ENCODE measurements at places on chromosomes 5 and 9. TPM values are rescaled to one million over a fixed set of nuclear protein-coding genes. Genes with fewer than 3 reads are reported as not detected.

DNA sequence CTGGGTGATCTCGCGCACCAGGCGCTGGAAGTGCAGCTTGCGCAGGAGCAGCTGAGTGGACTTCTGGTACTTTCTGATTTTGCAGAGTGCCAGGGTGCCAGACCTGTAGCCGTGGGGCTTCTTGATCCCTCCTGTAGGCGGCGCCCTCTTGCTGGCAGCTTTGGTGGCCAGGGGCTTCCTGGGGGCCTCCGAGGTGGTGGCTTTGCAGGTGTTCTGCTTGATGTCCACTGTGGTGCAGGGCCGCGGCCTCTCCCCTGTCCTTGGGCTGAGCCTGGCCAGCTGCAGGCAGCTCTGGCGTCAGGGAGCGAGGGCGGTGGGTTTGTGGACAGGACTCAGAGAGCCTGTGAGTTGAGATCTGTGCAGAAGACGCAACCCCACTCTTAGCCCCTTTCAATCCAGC, 36.1 kb downstream of the TAF11L14 start:
- no peaks in the 10 kb centered on the region for H3K4me1 ChIP-seq
- no peaks in the 10 kb centered on the region for H3K36me3 ChIP-seq
- H3K27me3 ChIP-seq = no peaks in the 10 kb centered on the region
- no peak overlapping the region for H3K27ac ChIP-seq
- no peak for DNase-seq
- H3K4me3 ChIP-seq = no peak overlapping the region

GRCh38 chr9:14670718-14671117, 22.5 kb downstream of the ZDHHC21 start:
- H3K4me3 ChIP-seq = no peak overlapping the region
- no peak for DNase-seq
- peaks cover 17% of the 10 kb centered on the region for H3K36me3 ChIP-seq

DNA sequence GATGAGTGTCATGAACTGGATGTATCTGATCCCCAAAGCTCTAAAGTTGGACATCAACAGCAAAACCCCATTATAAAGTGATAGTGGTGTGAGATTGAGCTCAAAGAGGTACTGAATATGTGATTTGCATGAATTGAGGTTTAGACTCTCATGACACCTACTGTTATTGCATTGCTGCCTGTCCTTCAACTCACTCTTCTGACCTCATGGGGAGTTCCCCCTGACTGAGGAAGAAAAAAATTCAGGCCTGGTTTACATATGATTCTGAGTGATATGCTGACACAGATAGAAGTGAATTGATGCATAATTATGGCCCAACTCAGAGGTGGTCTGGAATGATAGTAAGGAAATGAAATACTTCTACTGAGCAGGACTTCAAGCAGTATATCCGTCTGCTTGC, 76.2 kb upstream of the CHD1 start:
- peaks cover 8% of the 10 kb centered on the region for H3K4me1 ChIP-seq
- H3K36me3 ChIP-seq = no peaks in the 10 kb centered on the region
- no peak overlapping the region for H3K27ac ChIP-seq
- no peaks in the 10 kb centered on the region for H3K27me3 ChIP-seq

DNA sequence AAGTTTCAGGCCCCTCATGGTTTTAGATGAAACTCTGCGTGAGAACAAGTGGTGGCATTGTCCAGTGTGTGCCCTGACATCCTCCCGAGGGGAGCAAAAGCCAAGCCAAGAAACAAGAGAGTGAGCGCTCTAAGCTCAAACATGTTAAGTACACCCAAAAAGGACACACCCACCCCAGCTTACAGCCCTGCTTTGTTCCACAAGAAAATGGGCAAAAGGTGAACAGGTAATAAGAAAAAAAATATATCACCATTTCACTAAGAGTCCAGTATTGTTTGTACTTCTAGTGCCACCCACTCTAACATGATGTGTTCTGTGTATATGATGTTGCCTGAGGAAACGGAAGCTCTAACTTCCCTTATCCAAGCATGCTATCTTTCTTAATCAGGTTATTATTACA, 278.2 kb downstream of the SLIT3 start:
- H3K36me3 ChIP-seq = no peaks in the 10 kb centered on the region
- DNase-seq = no peak
- no peak overlapping the region for H3K27ac ChIP-seq
- no peaks in the 10 kb centered on the region for H3K4me1 ChIP-seq

- no peak overlapping the region for H3K27ac ChIP-seq
- H3K36me3 ChIP-seq = no peaks in the 10 kb centered on the region
- DNase-seq = no peak
- no peak overlapping the region for H3K4me3 ChIP-seq
- no peaks in the 10 kb centered on the region for H3K4me1 ChIP-seq
- H3K27me3 ChIP-seq = no peaks in the 10 kb centered on the region
Measured at GRCh38 chr5:134053840-134054338, 49.1 kb upstream of the VDAC1 start.

DNA sequence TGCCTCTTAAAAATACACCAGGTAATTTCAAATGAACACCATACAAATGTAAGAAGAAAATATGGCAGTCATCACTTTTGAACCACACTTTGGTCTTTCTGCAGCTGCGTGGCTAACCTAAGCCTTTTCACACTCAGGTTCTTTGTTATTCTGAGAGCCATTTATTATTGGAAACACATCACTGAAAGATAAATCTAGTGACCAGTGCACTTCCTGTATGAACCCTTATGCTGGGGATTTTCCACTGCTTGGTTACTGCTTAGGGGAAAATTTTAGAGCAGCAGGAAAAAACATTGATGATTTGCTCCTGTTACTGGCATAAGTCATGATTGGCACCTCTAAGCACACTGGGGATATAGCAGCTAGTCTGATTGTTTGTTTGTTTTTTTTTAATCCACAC, 58.6 kb upstream of the RANBP3L start:
- no peaks in the 10 kb centered on the region for H3K4me1 ChIP-seq
- H3K27ac ChIP-seq = no peak overlapping the region
- H3K36me3 ChIP-seq = no peaks in the 10 kb centered on the region
- no peak overlapping the region for H3K4me3 ChIP-seq
- H3K27me3 ChIP-seq = no peaks in the 10 kb centered on the region

GRCh38 chr9:37922363-37923117, 18.6 kb upstream of the SLC25A51 start:
- peaks cover 22% of the 10 kb centered on the region for H3K4me1 ChIP-seq
- no peaks in the 10 kb centered on the region for H3K36me3 ChIP-seq
- H3K27ac ChIP-seq = peak overlapping the region; percentile 13

DNA sequence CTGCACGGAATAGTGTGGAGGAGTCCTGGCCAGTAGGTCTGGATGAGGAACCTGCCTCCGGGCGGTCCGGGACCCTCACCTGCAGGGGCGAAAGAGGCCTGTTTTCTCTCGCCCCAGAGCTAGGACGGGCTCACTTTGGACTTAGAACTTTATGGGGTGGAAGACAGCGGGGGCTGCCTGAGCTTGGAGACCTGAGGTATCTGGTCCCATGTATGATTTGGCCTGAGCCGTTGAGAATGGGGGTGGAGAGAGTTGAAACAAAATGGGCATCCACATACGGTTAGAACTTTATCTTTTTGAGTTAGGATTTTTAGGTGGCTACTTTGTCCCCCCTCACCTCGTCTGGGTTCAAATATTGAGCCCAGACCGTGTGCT, 681 bp upstream of the ETF1 start:
- no peaks in the 10 kb centered on the region for H3K27me3 ChIP-seq
- no peak for DNase-seq
- peaks cover 33% of the 10 kb centered on the region for H3K4me1 ChIP-seq

DNA sequence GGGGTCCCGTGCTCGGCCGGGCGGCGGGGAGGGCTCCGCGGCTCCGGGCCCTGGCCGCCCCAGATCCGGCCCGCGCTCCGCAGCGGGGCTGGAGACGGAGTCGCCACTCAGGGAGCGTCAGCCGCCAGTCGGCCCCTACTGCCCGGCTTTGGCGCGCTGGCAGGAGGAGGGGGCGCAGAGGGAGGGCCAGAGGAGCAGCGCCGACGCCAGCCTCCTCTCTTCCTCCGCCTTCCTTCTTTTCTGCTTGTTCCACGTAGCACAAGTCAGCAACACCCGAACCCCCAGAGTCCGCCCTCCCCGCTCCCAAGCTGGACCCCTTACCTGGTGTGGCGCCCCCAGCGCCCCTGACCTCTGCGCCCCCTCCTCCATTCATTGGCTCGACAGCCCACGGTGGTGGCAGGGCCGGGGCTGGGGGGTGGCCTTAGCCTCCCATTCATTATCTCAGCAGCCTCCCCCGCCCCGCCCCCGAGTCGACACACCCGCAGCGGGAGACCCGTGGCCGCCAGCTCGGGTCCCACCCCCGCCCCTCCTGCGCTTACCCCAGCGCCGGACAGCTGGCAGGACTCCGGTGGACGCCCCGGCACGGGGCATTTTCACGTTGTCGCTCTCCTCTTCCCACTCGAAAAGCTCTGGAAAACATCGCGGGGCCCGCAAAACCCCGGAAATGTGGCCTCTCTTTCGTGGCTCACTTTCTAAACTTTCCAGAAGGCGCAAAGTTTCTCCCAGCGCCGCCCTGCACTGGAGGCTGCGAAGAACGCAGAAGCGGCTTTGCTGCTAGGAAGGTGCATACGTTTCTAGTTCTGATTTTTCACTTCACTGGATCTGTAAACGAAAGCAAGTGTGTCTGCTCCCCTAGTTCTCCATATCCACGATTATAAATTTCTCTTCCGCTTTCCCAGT, at the start of gene LPAR1:
Gene LPAR1, minus strand, starts transcription at position 140 of the 900 bp plus-strand sequence. CDS start 66,353 bp downstream, outside the sequence.
- H3K4me1 ChIP-seq = no peaks in the 10 kb centered on the region
- H3K4me3 ChIP-seq = peak within 1 kb of the TSS; percentile 72
- H3K36me3 ChIP-seq = no peaks in the 10 kb centered on the region
- peak; percentile 87 for DNase-seq
- no peaks in the 10 kb centered on the region for H3K27me3 ChIP-seq

DNA sequence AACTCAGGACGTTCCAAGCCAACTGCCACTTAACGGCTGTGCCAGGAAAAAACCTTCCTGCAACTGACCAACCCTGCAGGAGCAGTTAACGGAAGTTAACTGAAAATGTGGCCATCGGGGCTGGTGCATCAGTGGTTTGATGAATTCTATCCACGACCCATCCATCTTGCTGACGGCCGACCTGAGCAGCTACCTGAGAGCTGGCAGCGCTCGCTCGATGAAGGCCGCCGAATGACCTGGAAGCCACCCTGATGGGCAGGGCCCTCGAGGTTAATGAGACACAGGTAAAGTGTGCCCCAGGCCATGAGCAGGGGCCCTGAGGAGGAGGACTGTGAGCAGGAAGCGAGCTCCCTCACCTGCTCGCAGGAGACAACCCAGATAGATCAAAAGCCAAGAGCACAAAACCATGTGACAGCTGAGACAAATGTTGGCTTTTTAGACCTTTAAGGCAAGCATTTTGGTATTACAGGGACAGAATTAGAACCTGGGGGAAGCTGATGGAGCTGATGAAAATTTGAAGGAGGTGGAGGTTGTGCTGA, 35.3 kb upstream of the FLT4 start:
- no peaks in the 10 kb centered on the region for H3K4me1 ChIP-seq
- H3K27ac ChIP-seq = no peak overlapping the region
- H3K36me3 ChIP-seq = no peaks in the 10 kb centered on the region
- no peak overlapping the region for H3K4me3 ChIP-seq
- peaks cover 38% of the 10 kb centered on the region for H3K27me3 ChIP-seq

GRCh38 chr9:76868897-76869296, 37.0 kb downstream of the PRUNE2 start:
- H3K36me3 ChIP-seq = no peaks in the 10 kb centered on the region
- H3K4me3 ChIP-seq = no peak overlapping the region
- DNase-seq = no peak
- peaks cover 16% of the 10 kb centered on the region for H3K27me3 ChIP-seq
- H3K27ac ChIP-seq = no peak overlapping the region

GRCh38 chr9:108468364-108468763, 387.4 kb downstream of the ACTL7B start:
- H3K27me3 ChIP-seq = no peaks in the 10 kb centered on the region
- H3K4me3 ChIP-seq = no peak overlapping the region
- no peaks in the 10 kb centered on the region for H3K36me3 ChIP-seq
- no peak for DNase-seq
- H3K4me1 ChIP-seq = peaks cover 7% of the 10 kb centered on the region
- H3K27ac ChIP-seq = no peak overlapping the region

- no peak for DNase-seq
- H3K27me3 ChIP-seq = no peaks in the 10 kb centered on the region
- no peak overlapping the region for H3K4me3 ChIP-seq
- H3K27ac ChIP-seq = no peak overlapping the region
- no peaks in the 10 kb centered on the region for H3K4me1 ChIP-seq
Measured at GRCh38 chr5:74877624-74878304, 11.6 kb upstream of the FAM169A start.

GRCh38 chr5:39102684-39103155, 28.5 kb upstream of the RICTOR start:
- H3K27me3 ChIP-seq = no peaks in the 10 kb centered on the region
- H3K4me1 ChIP-seq = no peaks in the 10 kb centered on the region
- no peak for DNase-seq
- no peak overlapping the region for H3K27ac ChIP-seq

DNA sequence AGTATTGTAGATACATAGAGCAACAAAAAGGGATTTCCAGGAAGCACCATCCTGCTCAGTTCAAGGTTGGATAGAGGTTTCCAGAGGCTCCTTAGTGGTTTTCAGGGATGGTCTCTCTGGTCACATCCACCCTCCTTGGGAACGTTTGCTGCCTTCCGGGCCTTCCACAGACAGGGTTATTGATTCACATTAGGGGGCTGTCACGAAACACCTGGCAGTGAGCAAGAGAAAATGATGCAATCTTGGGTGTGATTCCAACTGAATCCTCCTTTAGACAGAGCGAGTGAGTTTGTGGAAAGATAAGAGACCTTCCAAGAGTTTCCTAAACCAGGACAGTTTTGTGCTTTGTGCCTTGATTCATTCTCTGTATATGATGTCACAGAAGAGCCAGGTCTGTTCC, 43.8 kb upstream of the CTSL start:
- H3K27ac ChIP-seq = no peak overlapping the region
- H3K36me3 ChIP-seq = no peaks in the 10 kb centered on the region
- peaks cover 8% of the 10 kb centered on the region for H3K4me1 ChIP-seq
- H3K4me3 ChIP-seq = no peak overlapping the region
- no peaks in the 10 kb centered on the region for H3K27me3 ChIP-seq
- no peak for DNase-seq

DNA sequence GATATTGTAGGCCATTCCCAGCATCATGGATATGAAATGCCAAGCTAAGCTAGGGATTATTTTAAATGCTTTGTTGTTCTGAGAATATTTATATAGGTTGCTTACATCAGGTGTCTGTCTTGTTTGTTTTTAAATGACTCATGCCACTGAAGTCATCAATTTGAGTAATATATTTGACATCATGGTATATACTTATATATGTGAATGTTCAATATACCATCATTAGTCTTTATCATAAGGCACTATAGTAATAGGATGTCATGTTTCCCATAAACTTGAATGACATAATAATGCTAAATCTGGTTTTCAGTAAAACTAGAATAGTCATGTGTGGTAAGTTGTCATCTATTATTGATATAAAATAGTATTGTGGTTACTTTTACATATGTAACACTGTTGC, 13.1 kb downstream of the C9orf85 start:
- H3K4me3 ChIP-seq = no peak overlapping the region
- no peak overlapping the region for H3K27ac ChIP-seq
- H3K4me1 ChIP-seq = no peaks in the 10 kb centered on the region
- H3K27me3 ChIP-seq = no peaks in the 10 kb centered on the region
- no peak for DNase-seq

CFAP77 gene
- not detected for total RNA-seq

PCDHGA11 gene
- total RNA-seq = 3.4 TPM

PAEP gene
- not detected for total RNA-seq

IL7R gene
- 101 TPM for total RNA-seq

Data from left lung (tissue), 14 donors.